Activated naive CD4-positive, alpha-beta T cell treated with anti-CD3 and anti-CD28 coated beads for 36 hours (primary cell): ENCODE measurements at places on chromosomes 1 and 21. TPM values are rescaled to one million over a fixed set of nuclear protein-coding genes. Genes with fewer than 3 reads are reported as not detected.

- peak overlapping the region; percentile 88 for H3K27ac ChIP-seq
- peak; percentile 97 for DNase-seq
- no peaks in the 10 kb centered on the region for H3K27me3 ChIP-seq
- H3K4me3 ChIP-seq, result peak overlapping the region; percentile 30
- peaks cover 62% of the 10 kb centered on the region for H3K4me1 ChIP-seq
These were observed 9.8 kb downstream of the ATP8B2 start for GRCh38 chr1:154335025-154335714.

DNA sequence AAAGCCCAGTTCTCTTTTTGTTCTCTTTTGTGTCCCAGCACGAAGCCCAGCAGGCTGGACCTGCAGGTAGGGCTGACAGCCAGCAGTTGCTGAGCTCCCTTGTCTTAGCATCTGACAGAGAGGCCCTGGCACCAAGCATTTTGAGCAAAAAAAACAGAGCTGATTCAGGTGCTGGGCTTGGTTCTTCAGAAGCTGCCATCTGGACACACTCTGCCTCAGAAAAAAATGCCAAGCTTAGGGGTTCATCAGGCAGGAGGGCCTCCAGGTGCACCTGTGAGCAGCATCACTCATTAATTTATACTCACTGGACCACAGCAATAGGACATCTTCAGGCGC lies 167.1 kb upstream of the PLD5 start:
- no peaks in the 10 kb centered on the region for H3K4me1 ChIP-seq
- no peak overlapping the region for H3K4me3 ChIP-seq
- no peak for DNase-seq
- no peak overlapping the region for H3K27ac ChIP-seq

GRCh38 chr21:46095814-46096595 lies 1.9 kb upstream of the COL6A2 start:
- DNase-seq, result no peak
- H3K36me3 ChIP-seq, result no peaks in the 10 kb centered on the region
- H3K4me1 ChIP-seq, result no peaks in the 10 kb centered on the region
- H3K4me3 ChIP-seq, result no peak overlapping the region
- no peak overlapping the region for H3K27ac ChIP-seq

GRCh38 chr21:44535963-44536362 lies 4.0 kb downstream of the KRTAP10-1 start:
- no peak for DNase-seq
- H3K27ac ChIP-seq, result no peak overlapping the region
- H3K27me3 ChIP-seq, result no peaks in the 10 kb centered on the region
- H3K4me3 ChIP-seq, result no peak overlapping the region
- H3K36me3 ChIP-seq, result no peaks in the 10 kb centered on the region

- no peaks in the 10 kb centered on the region for H3K27me3 ChIP-seq
- no peaks in the 10 kb centered on the region for H3K36me3 ChIP-seq
- no peak overlapping the region for H3K27ac ChIP-seq
- no peaks in the 10 kb centered on the region for H3K4me1 ChIP-seq
- no peak for DNase-seq
These were observed 14.4 kb downstream of the SLC5A9 start for GRCh38 chr1:48236716-48237470.

GRCh38 chr1:227234998-227235405 lies 83.3 kb downstream of the CDC42BPA start:
- H3K4me3 ChIP-seq, result no peak overlapping the region
- H3K36me3 ChIP-seq, result no peaks in the 10 kb centered on the region
- peaks cover 21% of the 10 kb centered on the region for H3K27me3 ChIP-seq
- peak; percentile 27 for DNase-seq
- H3K27ac ChIP-seq, result no peak overlapping the region

DNA sequence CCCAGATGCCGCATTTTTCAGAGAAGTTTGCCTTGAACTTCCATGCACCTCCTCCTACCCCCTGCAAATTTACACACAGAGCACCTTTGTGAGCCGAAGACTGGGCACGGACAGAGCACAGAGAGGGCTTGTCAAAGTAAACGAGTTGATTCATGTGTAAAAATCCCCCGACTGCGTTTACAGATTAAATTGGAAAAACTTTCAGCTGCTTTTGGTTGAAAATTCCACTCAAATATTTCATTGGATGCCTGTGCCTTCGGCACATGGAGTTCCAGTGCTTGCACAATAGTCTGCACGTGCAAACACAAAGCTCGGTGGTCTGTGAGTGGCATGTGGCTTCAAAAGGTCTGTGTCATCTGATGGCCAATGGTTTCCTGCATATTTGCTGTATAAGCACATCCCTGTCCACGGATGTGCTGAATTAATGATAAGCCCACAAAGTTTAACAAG lies 177.5 kb downstream of the SETD4 start:
- DNase-seq, result no peak
- no peak overlapping the region for H3K4me3 ChIP-seq
- H3K27ac ChIP-seq, result no peak overlapping the region
- no peaks in the 10 kb centered on the region for H3K27me3 ChIP-seq

- H3K36me3 ChIP-seq, result no peaks in the 10 kb centered on the region
- H3K4me3 ChIP-seq, result peak overlapping the region; percentile 31
- H3K4me1 ChIP-seq, result peaks cover 89% of the 10 kb centered on the region
- H3K27ac ChIP-seq, result peak overlapping the region; percentile 86
- peak; percentile 71 for DNase-seq
- H3K27me3 ChIP-seq, result no peaks in the 10 kb centered on the region
These were observed 112.1 kb downstream of the HIVEP3 start for GRCh38 chr1:41806472-41807155.

DNA sequence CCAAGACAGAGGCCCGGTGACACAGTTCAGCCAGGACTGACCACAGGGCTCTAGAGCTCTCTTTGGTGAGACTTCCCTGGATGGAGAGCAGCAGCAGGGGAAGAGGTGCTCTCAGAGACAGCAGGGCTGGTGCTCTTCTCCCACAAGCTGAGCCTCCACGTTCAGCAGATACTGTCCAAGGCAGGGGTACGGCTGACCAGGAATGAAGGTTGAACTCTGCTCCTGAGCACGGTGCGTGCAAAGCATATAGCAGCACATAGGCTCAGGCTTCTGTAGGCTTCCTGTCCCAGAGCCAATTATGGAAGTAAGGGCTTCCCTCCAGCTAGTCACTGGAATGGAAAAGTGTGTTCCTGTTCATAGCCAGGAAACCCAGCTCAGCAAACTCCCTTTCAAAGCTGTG lies 23.9 kb downstream of the DMBX1 start:
- H3K4me3 ChIP-seq, result no peak overlapping the region
- peaks cover 38% of the 10 kb centered on the region for H3K27me3 ChIP-seq
- no peak for DNase-seq

DNA sequence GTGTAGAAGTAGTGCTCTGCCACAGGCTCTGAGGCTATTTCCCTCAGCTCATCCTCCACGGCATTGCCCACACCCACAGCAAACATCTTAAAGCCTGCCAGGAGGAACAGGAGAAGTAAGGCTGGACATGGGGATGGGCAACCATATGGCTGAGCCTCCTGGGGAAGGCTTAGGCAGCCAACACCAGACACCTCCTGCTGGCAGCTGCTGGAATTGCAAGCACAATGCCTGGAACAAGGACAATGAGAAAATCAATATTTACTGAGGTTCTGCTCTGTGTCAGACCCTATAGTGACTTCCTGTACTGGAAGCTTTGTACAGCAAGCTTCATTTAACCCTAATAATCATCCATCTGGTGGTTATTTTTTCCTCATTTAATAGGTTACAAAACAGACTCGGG lies 8.2 kb downstream of the MATN1 start:
- DNase-seq, result peak; percentile 36
- peaks cover 14% of the 10 kb centered on the region for H3K4me1 ChIP-seq

DNA sequence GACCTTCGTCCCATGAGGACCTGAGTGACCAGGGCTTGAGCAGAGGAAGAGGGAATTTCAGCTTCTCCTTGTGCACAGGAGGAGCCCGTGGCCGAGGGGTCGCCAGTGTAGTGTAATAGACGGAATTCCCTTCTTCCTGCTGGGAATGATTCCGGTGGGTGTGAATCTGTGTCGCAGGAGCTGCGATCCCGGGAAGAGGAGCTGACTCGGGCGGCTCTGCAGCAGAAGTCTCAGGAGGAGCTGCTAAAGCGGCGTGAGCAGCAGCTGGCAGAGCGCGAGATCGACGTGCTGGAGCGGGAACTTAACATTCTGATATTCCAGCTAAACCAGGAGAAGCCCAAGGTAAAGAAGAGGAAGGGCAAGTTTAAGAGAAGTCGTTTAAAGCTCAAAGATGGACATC lies 34.4 kb downstream of the MAP3K21 start:
- no peaks in the 10 kb centered on the region for H3K4me1 ChIP-seq
- no peak overlapping the region for H3K27ac ChIP-seq
- no peak for DNase-seq
- H3K4me3 ChIP-seq, result no peak overlapping the region
- H3K36me3 ChIP-seq, result no peaks in the 10 kb centered on the region

DNA sequence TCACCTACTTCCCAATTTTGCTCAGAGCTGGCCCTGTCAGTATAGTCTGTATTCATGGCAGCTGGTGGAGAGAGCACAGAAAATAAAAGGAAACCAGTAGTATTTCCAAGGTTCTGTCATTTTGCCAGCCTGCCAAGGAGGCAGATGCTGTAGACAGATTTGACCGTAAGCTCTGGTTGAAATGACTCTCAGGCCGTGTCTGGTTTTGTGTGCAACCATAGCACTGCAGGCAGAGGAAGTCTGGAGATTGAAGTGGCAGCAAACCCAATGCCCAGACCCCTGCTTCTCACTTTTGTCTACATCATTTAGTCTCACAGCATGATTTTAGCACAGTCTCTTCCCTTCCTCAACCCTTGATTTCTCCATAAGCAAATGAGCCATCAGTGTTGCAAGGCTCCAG lies 291.7 kb downstream of the PAPPA2 start:
- no peak overlapping the region for H3K27ac ChIP-seq
- H3K36me3 ChIP-seq, result no peaks in the 10 kb centered on the region
- no peak overlapping the region for H3K4me3 ChIP-seq
- H3K27me3 ChIP-seq, result no peaks in the 10 kb centered on the region
- no peaks in the 10 kb centered on the region for H3K4me1 ChIP-seq

GRCh38 chr1:27567146-27567526 lies 36.8 kb downstream of the AHDC1 start:
- no peaks in the 10 kb centered on the region for H3K27me3 ChIP-seq
- H3K4me3 ChIP-seq, result no peak overlapping the region
- DNase-seq, result no peak
- no peaks in the 10 kb centered on the region for H3K36me3 ChIP-seq
- peaks cover 13% of the 10 kb centered on the region for H3K4me1 ChIP-seq

GRCh38 chr1:156194300-156194652 lies 372 bp downstream of the SLC25A44 start:
- no peak for DNase-seq
- H3K4me3 ChIP-seq, result peak overlapping the region; percentile 79
- peaks cover 41% of the 10 kb centered on the region for H3K36me3 ChIP-seq
- H3K27ac ChIP-seq, result peak overlapping the region; percentile 74
- peaks cover 64% of the 10 kb centered on the region for H3K4me1 ChIP-seq

- H3K36me3 ChIP-seq, result peaks cover 8% of the 10 kb centered on the region
- H3K27me3 ChIP-seq, result no peaks in the 10 kb centered on the region
- DNase-seq, result no peak
- H3K27ac ChIP-seq, result no peak overlapping the region
- no peaks in the 10 kb centered on the region for H3K4me1 ChIP-seq
These were observed 66.5 kb downstream of the SDCCAG8 start for GRCh38 chr1:243322326-243322725.

- H3K27me3 ChIP-seq, result no peaks in the 10 kb centered on the region
- no peak for DNase-seq
- no peaks in the 10 kb centered on the region for H3K36me3 ChIP-seq
- H3K4me1 ChIP-seq, result peaks cover 12% of the 10 kb centered on the region
- no peak overlapping the region for H3K27ac ChIP-seq
These were observed 12.2 kb upstream of the PADI6 start for GRCh38 chr1:17359808-17360207.

DNA sequence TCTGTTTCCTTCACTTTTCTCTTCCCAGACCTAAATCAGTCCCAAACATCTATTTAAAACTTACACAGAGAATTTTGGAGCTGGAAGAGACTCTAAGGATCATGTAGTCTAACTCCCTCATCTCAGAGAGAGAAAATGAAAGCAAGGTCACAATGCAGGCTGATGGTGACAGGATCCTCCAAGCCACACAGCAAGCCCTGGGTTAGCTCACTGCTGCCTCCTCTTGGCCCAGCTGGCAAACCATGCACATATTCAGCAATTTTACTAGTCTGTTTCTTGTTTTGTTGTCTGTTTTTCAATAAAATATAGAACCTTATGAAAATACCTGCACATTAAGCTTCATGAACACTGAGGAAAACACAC lies 27.7 kb upstream of the LY9 start:
- no peaks in the 10 kb centered on the region for H3K27me3 ChIP-seq
- peak; percentile 96 for DNase-seq
- peaks cover 68% of the 10 kb centered on the region for H3K4me1 ChIP-seq

DNA sequence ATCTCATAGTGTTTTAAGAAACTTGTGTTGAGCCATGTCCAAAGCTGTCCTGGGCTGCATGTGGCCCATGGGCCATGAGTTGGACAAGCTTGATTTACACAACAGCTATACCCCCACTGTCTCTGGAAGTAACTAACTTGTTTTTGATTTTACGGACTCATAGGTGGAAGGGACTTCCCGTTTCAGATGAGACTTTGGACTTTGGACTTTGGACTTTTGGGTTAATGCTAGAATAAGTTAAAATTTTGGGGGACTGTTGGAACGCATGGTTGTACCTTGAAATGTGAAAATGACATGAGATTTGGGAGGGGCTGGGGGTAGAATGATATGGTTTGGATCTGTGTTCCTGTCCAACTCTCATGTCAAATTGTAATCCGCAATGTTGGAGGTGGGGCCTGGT lies 52.6 kb upstream of the ZSWIM5 start:
- peaks cover 2% of the 10 kb centered on the region for H3K27me3 ChIP-seq
- H3K36me3 ChIP-seq, result peaks cover 7% of the 10 kb centered on the region
- H3K4me3 ChIP-seq, result no peak overlapping the region
- DNase-seq, result no peak
- H3K4me1 ChIP-seq, result no peaks in the 10 kb centered on the region
- H3K27ac ChIP-seq, result no peak overlapping the region

DNA sequence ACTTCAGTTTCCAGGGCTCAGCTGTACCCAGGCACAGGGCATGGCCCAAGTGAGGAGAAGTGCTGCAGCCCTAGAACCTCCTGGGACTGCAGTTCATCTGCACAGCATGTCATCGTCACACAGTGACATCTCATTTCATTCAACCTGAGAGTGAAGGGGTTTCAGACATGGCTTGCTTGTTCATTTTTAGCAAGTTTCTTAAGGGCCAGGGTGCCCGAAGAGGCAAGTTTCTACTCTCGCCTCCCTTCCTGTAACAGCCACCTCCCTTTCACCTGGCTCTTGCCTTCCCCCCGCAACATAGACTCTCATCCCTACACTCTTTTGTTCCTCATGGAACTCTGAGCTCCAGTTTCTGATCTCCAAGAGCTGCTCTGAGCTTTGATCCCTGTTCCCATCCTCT lies 108.1 kb downstream of the C1orf21 start:
- no peak overlapping the region for H3K4me3 ChIP-seq
- no peaks in the 10 kb centered on the region for H3K27me3 ChIP-seq
- H3K27ac ChIP-seq, result no peak overlapping the region
- DNase-seq, result no peak
- no peaks in the 10 kb centered on the region for H3K36me3 ChIP-seq

GRCh38 chr1:205076245-205076761 lies 8.0 kb downstream of the TMEM81 start:
- H3K36me3 ChIP-seq, result peaks cover 2% of the 10 kb centered on the region
- H3K27me3 ChIP-seq, result no peaks in the 10 kb centered on the region
- no peaks in the 10 kb centered on the region for H3K4me1 ChIP-seq
- no peak overlapping the region for H3K27ac ChIP-seq
- H3K4me3 ChIP-seq, result no peak overlapping the region
- DNase-seq, result no peak

GRCh38 chr1:162011337-162012012 lies 12.2 kb downstream of the OLFML2B start:
- H3K36me3 ChIP-seq, result peaks cover 2% of the 10 kb centered on the region
- no peaks in the 10 kb centered on the region for H3K27me3 ChIP-seq
- DNase-seq, result no peak
- H3K27ac ChIP-seq, result no peak overlapping the region

Gene GRIK3
- not detected for total RNA-seq

Gene TRIM58
- 0.17 TPM for total RNA-seq

Gene HES2
- 0.14 TPM for total RNA-seq

Gene GJA9
- total RNA-seq, result not detected
